ENCODE measurements at places on chromosomes 5 and 9.

DNA sequence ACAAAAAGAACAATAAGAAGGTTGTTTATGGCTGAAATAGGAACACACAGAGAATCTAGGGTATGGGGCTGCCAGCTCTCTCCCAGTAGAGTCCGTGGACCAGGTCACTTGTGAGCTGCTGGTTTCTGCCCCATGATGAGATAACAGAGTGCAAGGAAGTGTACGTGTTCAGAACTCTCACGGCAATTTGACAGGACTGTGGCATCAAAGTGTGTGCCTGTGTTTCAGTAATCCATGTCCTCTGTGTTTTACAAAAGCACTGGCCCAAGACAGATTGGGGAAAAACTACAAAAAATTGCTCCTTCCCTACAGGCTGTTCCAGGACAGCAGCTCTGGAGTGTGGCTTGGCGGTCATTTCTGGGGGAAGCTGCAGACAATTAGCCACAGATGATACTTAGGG, 184.6 kb downstream of the AUH start:
- DNase-seq: no peak

- peak; percentile 68 for DNase-seq
Observed at GRCh38 chr9:134065612-134066419, 2.0 kb downstream of the BRD3 start.

DNA sequence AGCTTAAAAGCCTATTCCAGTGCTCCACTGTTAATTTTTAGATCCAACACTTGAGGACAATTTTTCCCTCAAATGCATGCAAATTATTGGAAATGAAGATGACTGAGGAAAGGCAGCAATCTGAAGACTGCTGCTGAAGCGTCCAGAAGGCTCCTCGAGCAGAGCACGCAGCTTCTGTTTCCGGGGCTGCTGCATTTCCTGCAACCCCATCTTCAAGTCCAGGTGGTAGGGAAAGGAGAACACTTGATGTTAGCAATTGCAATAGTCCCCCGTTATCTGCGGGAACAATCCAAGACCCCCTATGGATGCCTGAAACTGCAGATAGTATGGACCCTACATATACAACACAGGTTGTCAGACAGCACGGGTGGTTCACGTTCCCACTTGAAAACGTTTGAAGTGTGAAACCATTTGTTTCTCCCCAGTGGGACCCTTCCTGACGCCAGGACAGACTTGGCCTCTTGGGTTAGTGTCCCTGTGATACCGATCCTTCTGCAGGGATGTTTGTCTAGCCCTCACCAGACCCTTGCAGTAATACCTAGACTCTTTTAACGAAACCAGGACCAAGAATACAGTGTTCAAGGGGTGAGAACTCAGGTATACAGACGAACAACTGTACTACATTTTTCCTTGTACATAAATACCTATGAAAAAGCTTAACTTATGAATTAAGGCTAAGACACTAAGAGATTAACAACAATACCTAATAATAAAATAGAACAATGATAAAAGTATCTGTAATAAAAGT, 152.3 kb downstream of the HSD17B3 start:
- no peak for DNase-seq

GRCh38 chr9:8868632-8869031, 1069.1 kb upstream of the DMAC1 start:
- DNase-seq: no peak

DNA sequence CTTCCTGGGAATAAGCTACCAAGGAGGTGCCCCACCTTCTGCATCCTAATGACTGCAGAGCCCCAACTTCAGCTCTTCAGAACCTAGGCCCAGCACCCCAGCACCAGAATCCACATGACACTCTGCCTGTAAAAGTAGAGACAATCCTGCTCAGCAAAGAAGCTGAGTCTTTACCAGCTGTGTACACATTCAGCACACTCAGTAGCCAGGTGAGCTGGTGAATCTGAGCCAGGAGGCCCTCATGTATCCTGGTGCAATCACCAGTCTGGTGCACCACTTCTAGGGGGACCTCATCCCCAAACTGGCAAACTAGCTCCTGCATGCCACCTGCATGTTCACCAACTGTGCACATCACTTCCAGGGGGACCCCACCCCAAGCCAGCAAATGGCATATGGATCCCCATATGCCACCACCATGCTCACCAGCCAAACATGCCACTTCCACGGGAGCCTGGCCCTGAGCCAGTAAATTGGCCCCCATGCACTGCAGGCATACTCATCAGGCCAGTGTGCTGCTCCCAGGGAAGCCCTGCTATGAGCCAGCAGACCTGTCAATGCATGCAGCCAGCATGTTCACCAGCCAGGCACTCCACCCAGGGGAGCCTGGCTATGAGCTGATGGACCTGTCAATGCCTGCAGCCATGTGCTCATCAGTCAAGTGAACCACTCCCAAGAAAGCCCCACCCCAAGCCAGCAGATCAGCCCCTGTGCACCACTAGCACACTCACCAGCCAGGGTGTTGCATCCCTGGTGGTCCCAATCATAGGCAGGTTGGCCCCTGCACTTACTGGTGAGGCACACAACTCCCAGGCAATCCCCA, 15.6 kb upstream of the BTNL9 start:
- DNase-seq: no peak

DNA sequence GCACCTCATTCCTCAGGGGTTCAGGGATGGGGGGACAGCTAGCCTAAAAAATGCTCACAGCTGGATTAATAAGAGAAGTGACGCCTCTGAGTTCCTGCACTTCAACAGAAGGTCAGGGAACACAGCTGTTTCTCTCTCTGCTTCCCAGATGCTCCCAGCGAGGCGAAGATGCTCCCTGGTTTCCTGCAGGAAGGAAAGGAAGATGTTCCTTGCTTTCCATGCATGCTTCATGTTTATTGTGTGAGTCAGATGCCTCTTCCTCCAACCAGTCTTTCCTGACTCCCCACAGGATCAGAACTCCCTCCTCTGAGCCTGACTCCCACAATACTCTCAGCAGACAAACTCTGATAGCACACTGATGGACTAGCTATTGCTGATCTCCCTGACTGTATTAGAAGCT, 71.9 kb downstream of the MFAP3 start:
- no peak for DNase-seq

DNA sequence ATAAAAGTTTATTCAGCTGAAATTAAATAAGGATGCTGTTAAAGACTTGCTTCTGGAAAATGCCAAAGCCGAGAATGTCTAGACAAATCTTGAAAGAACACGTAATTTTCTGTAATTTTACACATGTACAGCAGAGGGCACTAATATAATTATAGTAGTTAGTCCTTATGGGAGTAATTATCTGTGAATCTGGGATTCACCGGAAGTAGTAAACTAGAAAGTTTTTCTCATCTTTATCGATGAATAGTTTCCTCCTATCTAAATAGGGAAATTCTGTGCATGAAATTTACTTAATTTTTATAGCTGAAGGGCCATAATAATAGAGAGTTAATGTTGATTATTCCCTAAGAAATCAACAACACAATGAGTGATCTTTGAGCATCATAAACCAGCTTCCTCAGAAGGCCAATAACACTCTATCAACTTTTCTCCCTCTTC, 18.4 kb upstream of the CNTLN start:
- DNase-seq: no peak

GRCh38 chr9:91724068-91724440, 226.0 kb downstream of the ROR2 start:
- no peak for DNase-seq

GRCh38 chr5:137190441-137190840, 308.7 kb downstream of the SPOCK1 start:
- no peak for DNase-seq

DNA sequence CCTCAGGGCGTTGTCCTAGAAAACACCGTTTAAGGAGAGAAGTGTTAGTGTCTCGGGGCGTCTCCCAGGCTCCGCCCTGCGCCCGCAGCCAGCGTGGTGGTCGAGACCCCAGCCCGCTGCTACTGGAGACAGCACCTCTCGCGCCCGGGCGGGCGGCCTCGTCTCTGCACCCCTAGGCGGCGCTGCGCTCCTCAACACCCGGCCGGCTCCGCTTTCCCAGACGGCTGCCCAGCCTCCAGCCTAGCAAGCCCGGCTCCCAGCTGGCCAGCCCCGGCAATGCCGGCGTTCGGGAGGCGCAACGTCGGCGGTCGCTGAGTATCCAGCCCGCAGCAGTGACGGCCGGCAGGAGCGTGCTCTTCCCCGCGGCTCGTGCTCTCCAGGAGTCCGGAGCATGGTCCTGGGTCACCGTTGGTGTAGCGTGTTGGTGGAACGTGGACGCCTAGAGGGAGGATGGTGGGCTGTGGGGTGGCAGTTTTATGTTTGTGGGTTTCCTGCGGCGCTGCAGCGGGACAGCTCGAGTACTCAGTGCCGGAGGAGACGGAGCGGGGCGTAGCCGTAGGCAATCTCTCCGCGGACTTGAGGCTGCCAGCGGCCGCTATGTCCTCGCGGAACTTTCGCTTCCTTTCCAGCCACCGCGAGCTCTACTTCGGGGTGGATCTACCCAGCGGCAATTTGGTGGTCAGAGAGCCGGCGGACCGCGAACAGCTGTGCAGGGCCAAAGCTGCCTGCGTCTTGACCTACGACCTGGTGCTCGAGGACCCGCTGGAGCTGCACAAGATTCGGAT, 536 bp downstream of the PCDHAC1 start:
- DNase-seq: no peak

DNA sequence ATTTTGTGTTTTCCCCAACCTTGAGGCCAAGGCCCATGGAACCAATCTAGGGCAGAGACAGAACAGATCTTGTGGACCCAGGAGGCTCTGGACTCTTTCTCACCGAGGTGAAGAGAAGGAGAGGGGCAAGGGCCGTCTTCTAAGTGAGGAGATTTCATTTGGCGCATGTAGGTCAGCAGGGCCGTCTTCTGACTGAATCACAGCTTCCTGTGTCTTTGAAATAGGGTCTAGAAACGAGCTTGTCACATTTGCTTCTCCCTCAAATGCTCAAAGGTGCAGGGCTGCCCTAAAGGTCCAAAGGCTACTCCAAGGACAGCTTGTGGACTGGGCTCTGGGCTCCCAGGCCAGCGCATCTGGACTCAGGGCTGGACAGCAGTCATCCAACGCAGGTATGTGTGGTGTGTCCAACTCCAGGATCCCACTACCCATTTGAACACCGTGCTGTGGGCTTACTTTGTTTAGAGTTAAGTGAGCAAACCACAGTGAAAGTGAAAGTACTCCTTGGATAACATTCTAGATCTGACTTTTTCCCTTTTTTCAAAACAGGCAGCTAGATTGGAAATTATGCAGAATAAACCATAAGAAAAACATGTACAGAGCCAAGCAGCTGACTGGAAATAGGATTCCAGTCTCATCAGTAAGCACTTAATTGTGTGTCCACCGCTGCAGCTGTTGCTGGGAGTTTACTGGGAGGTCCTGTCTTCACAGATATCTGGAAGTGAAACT, 357.0 kb downstream of the GADD45G start:
- no peak for DNase-seq

DNA sequence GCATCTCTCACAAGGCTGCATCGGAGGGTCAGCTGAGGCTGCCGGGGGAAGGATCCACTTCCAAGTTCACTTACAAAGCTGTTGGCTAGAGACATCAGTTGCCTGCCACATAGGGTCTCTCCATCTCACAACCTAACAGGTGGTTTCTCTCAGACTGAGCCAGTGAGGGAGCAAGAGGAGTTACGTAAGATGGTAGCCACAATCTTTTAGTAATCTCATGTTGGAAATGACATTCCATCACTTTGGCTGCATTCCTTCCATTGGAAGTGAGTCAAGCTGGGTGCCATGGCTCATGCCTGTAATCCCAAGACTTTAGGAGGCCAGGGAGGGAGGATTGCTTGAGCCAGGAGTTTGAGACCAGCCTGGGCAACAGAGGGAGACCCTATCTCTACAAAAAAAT, 7.4 kb upstream of the GRK6 start:
- peak; percentile 52 for DNase-seq

DNA sequence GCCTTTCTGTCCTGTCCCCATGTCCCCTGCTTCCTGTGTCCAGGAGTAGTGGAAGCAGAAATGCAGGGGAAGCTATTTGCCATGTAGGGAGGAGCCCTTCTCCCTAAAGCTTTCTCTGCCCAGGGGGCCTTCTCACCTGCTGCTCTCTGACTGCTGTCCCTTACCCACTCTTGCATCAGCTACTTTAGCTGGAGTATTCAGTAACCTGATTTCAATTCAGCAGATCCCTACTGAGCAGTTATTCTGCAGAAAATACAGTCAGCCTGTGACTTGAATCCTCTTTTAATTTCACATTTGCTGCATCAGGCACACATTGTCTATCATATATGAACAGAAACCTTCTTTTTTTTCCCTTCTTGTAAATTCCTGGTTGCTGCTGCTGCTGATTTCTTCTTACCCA, 90.4 kb downstream of the MVB12B start:
- DNase-seq: no peak

- DNase-seq: no peak
Observed at GRCh38 chr9:128383791-128384190, 12.6 kb downstream of the URM1 start.

GRCh38 chr5:77635917-77636640, 2.4 kb downstream of the OTP start:
- DNase-seq: no peak

DNA sequence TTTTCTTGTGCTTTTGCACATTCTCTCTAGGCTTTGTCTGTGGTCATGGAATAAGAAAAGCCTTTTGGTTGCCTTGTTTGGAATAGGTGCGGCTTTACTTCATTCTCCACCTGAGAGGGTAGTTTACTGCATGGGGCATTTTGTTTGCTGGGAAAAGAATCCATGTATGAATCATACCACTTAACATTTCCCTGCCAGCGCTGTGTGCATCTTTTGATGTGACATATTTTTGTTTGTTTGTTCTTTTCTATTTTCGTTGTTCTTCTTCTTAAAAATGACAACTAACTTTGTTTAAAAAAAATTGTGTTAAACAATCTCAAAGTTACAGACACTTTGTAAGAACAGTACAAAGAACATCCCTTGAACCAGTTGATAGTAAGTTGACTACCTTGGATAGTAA, 113.2 kb downstream of the GCNT1 start:
- DNase-seq: no peak

DNA sequence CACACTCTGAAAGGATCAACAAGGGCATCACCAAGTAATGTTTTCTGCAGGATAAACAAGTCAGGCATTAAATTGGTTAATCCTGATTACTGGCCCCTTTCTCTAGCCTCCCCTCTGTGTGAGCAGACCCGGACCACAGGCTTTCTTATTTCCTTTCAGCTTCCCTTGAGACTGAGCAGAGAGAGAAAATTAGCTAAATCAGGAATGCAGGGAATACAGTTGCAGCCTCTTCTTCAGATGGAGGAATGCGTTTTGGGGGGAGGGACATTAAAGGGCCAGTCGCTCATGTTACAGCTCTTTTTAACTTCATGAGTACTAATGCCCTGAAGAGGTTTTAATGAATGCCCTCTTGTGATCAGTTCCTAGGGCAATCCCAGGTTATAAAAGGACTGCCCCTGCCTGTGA, 19.8 kb downstream of the PCDHAC2 start:
- DNase-seq: no peak

DNA sequence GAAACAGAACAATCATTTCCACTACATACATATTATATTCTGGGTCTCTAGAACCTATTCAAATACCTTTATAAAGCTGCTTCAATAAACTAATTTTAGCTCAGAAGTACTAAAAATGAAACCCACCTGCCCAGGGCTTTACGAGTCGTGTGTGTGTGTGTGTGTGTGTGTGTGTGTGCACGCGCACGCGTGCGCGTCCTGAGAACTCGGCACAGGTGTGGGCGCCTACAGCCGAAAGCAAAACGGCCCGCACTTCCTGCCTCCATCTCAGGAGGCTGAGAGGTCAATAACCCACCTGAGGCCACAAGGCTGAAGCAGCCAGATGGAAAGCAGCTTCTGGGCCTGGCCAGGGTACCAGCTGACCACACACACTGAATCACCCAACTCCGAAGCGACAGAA, 3.0 kb downstream of the CLPTM1L start:
- no peak for DNase-seq

- DNase-seq: no peak
Observed at GRCh38 chr5:78838753-78839152, 146.4 kb downstream of the ARSB start.

GRCh38 chr9:94929369-94929756, 202.9 kb downstream of the AOPEP start:
- DNase-seq: no peak

Measured in HL-60 (cell line).